ENCODE measurements at places on chromosomes 3 and 15.
A peak's percentile ranks its signal among the peaks of the same experiment; 100 is the strongest.

GRCh38 chr3:127077068-127077467 is 94.2 kb downstream of the PLXNA1 start:
- no peaks in the 10 kb centered on the region for H3K36me3 ChIP-seq
- peaks cover 23% of the 10 kb centered on the region for H3K4me1 ChIP-seq
- H3K27me3 ChIP-seq, result no peaks in the 10 kb centered on the region
- H3K27ac ChIP-seq, result no peak overlapping the region
- H3K4me3 ChIP-seq, result no peak overlapping the region
- no peak for DNase-seq

DNA sequence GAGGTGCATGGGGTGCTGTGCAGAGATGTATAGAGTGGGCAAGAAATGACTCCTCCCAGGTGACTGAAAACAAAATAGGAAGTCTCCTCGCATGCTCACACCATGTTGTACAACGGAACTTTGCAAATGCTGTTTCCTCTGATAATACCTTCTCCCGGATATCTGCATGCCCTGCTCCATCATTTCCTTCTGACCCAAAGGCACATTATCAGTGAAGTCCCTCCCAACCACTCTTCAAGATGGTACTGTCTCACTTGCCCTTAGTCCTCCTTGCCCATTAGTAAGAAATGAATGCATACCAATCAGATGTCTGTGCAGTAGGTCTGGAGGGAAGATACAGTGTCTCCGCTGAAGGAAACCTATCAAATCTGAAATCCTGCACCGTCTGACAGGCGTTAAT is 12.0 kb downstream of the TMED3 start:
- H3K4me1 ChIP-seq, result no peaks in the 10 kb centered on the region
- no peak for DNase-seq
- peaks cover 21% of the 10 kb centered on the region for H3K36me3 ChIP-seq
- no peaks in the 10 kb centered on the region for H3K27me3 ChIP-seq
- H3K27ac ChIP-seq, result no peak overlapping the region

DNA sequence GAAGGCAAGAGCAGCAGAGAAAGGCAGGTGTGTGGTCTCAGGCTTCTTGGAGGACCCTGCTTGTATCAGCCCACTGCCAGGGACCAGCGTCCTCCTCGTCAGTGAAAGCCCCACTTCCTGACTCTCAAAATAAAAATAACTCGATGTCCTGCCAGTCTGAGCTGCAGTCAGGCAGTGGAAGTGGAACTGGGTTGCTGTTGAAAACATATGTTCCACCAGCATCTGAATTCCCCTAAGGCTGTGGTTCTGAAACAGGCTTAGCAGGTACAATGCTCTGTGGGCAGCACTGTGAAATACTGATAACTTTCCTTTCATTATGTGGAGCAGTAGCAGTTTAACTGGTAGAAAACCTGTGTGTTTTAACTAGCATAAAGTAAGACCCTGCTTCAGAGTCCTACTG is 121.6 kb upstream of the EIF1B start:
- DNase-seq, result no peak

- no peak overlapping the region for H3K4me3 ChIP-seq
- no peak overlapping the region for H3K27ac ChIP-seq
- H3K36me3 ChIP-seq, result no peaks in the 10 kb centered on the region
- H3K4me1 ChIP-seq, result no peaks in the 10 kb centered on the region
- DNase-seq, result no peak
Observed at GRCh38 chr3:156033428-156033827, 87.0 kb upstream of the KCNAB1 start.

DNA sequence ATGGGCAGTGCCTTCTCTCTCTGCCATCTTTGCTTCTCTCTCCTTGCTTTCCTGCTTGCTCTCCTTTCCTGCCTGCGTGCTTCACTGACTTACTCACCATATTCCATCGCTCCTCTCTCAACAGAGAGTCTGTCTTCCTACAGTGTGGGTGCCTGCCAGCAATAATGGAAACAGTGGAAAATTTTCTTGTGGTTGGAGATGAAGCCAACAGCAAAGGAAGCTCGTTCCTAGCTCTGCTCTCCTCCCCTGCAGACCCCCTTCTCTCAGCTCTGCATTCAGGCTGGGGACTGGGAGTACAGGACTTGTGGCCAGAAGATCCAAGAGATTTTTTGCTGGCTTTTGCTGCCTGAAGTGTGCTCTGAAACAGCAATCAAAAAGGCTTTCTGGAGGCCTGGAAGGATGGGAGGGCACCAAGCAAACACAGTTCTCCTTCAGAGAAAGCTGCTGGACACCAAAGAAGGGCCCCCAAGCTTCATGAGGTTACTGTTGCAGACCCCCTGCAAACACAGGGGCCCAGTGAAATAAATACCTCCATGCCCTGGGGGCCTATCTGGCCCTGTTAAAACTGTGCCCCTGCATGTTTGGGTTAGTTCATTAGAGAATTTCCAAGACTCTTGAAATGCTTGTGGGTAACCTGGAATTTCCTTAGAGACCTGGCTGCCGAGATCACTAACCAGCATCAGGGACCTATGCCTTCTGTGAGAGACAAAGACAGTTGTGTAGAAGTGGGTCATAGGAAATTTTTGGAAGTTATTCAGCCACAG is 149.9 kb upstream of the RASGRP1 start:
- no peaks in the 10 kb centered on the region for H3K36me3 ChIP-seq
- no peak overlapping the region for H3K4me3 ChIP-seq
- DNase-seq, result no peak

- H3K4me3 ChIP-seq, result no peak overlapping the region
- H3K4me1 ChIP-seq, result peaks cover 38% of the 10 kb centered on the region
- H3K27ac ChIP-seq, result no peak overlapping the region
- no peak for DNase-seq
- no peaks in the 10 kb centered on the region for H3K27me3 ChIP-seq
Observed at GRCh38 chr3:172680684-172681083, 30.2 kb downstream of the NCEH1 start.

GRCh38 chr15:93428150-93428549 is 339.1 kb upstream of the RGMA start:
- no peaks in the 10 kb centered on the region for H3K36me3 ChIP-seq
- no peak overlapping the region for H3K27ac ChIP-seq
- H3K4me3 ChIP-seq, result no peak overlapping the region
- H3K27me3 ChIP-seq, result no peaks in the 10 kb centered on the region

GRCh38 chr3:119677641-119677934 is 382 bp upstream of the COX17 start:
- no peak for DNase-seq
- H3K36me3 ChIP-seq, result no peaks in the 10 kb centered on the region
- H3K4me3 ChIP-seq, result peak overlapping the region; percentile 87

DNA sequence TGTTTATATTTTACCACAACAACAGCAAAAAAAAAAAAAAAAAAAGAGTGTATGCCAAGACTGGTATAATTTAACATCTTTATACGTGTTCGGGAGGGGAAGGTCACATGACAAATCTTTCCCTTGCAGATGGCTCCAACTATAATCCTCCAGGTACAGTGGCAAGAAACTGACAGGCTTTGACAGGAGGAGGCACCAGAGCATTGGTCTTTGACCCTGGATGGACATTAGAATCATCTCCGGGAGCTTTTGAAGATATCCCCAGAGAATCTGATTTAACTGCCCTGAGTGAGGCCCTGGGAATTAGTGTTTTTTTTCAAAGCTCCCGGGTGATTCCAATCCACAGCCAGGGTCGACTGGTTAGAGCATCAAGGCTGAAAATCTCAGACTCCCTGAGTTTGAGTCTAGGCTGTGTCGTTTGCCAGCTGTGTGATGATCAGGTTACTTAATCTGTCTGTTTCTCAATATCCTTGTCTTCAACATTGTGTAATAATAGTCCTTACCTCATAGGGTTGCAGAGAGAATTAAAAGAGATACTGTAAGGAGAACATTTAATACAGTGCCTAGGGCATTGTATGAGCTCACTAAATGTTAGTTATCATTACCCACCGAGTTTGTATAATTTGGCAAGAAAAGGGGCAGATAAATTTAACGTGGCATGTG is 8.9 kb upstream of the SEMA5B start:
- H3K4me1 ChIP-seq, result no peaks in the 10 kb centered on the region
- H3K27me3 ChIP-seq, result no peaks in the 10 kb centered on the region
- DNase-seq, result no peak
- H3K27ac ChIP-seq, result no peak overlapping the region
- no peaks in the 10 kb centered on the region for H3K36me3 ChIP-seq
- H3K4me3 ChIP-seq, result no peak overlapping the region

Measured in vagina (tissue), 2 donors.